Glomerular endothelial cell (primary cell): ENCODE measurements at places on chromosomes 4 and X. TPM values are rescaled to one million over a fixed set of nuclear protein-coding genes. Genes with fewer than 3 reads are reported as not detected.

DNA sequence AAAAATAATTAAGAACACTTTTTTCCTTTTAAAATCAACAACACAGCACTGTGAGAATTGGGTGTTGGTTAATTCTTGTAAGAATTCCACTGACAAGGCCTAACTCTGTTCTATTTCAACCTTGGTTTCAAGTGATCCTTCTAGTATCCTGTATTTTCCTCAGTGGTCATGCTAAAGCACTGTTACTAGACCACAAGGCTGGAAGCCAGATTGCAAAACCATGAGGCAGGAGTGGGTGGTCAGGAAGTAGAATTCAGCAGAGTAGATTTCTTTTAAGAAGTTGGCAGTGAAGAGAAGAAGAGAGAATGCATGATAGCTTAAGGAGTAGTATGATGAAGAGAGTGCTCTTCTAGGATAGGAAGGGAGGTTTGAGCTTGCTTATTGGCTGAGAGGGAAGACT, 71.6 kb upstream of the LEF1 start:
- DNase-seq: no peak

GRCh38 chrX:118506805-118507480, 11.3 kb downstream of the DOCK11 start:
- no peak for DNase-seq

- DNase-seq: no peak
These were observed 32.3 kb upstream of the CXCL8 start for GRCh38 chr4:73707918-73708577.

DNA sequence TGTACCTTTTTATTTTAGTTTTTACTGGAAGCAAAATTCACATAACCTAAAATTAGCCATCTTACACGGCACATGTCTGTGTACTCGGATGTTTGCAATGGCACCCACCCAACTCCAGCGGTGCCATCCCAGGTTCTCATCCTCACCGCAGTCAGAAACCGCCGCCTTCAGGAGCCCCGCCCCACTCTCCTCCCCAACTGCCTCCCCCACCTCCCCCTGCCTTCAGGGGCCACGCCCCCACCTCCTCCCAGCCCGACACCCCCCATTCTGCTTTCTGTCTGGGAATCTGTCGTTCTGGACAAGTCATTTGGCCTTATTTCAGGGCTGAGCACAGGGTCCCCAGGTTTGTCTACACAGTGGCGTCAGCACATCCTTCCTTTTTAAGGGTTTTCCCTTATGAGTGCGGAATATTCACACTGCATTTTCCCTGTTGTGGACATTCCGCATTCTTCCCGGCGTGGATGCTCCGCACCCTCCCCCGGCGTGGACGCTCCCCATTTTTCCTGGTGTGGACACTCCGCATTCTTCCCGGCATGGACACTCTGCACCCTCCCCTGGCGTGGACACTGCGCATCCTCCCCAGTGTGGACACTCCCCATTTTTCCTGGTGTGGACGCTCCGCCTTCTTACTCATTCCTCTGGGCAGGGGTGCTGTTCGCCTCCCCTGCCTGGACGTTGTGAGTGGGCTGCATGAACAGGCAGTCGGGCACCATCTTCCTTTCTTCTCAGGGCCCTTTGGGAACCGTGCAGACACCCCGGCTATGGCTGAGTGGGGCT, 135.4 kb upstream of the NKX1-1 start:
- DNase-seq: no peak

The XAGE1A gene
- not detected in 2 replicates for total RNA-seq

DNA sequence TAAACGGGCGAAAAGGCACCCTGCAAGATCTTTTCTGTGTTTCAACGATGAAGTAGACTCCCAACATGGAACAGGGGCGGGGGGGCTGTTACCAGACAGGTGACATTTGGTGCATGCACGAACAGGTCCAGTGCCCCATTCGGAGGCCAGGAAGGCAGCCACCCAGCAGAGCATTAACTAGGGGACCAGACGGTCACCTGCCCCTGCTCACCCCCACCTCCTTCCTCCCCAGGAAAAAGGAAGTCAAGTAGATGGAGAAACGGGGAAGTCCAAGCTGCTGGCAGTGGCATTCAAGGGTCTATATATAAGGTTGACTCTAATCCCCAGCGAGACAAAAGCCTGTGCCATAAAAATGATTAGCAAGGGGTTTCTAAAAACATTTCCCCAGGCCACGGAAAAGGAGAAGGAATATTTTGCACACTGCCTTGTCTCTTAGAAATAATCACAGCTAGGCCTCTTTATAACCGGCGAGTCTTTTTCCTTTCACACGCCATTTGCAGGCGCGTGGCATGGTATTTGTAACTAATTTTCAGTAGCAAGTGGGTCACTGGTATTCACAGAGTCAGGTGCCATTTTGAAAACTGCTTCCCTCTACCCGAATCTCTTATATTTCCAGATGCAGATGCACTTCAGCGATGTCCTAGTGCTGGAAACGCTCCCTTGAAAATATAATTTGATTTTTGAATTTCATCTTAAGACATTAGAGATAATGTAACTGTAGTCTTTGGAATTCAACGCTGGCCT, 1.2 kb upstream of the TMSB4X start:
- no peak for DNase-seq

The ACE2 gene
- total RNA-seq: not detected in 2 replicates

The NWD2 gene
- not detected in 2 replicates for total RNA-seq

- no peak for DNase-seq
These were observed 421.7 kb upstream of the INTU start for GRCh38 chr4:127210893-127211649.

DNA sequence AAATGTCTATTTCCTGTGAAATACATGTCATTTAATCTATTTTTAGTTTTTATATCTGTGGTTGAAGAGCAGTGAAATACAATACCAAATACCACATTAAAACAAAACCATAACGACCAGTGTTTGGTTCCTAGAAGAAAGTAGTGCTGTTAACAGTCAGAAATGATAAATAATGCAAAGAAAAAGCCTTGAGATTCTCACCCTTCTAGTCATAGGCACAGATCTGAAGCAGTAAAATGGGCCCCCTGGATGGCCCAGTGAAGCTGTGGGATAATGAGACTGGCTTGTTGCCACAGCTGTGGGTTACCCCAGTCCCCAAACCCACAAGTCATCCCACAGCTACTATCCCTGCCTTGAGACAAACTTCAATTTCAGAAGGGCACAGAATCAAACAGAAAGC, 137.3 kb upstream of the RPL34 start:
- no peak for DNase-seq

DNA sequence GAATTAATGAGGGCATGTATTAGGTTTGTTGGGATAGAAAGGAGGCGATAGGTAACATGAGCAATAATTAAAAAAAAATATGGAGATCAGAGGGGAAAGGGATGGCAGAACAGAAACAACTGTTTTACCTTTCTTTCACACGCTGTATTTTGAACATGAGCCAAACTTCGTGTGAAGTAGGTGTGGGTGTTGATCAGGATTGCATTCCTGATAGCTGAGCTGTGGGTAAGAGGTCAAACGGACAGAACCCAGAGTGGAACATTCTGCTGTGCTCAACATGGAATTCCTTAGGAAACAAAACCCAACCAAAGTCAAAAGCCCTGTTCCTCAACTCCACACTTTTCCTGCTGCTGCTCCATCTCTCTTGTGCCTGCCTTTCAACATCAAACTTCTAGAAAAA, 162.5 kb upstream of the CASK start:
- DNase-seq: no peak

The PNCK gene
- total RNA-seq: not detected in 2 replicates
